ENCODE measurements at places on chromosomes 3 and 15. TPM values are rescaled to one million over a fixed set of nuclear protein-coding genes. Genes with fewer than 3 reads are reported as not detected.

The BHLHE40 gene
- 458 TPM for total RNA-seq

The KNL1 gene
- total RNA-seq, result 22.4 TPM

The TRH gene
- total RNA-seq, result not detected

The ABHD10 gene
- total RNA-seq, result 37.7 TPM

The TRIM42 gene
- total RNA-seq, result not detected

The GREM1 gene
- total RNA-seq, result not detected

The CPLX3 gene
- total RNA-seq, result 0.17 TPM

The MYRIP gene
- not detected for total RNA-seq

The BFSP2 gene
- total RNA-seq, result not detected

The SLC12A8 gene
- total RNA-seq, result 1.1 TPM

The RNF123 gene
- 53.8 TPM for total RNA-seq

The P2RY14 gene
- total RNA-seq, result 9.4 TPM

The U2SURP gene
- 186 TPM for total RNA-seq

The SLC24A5 gene
- total RNA-seq, result not detected

The P2RY12 gene
- not detected for total RNA-seq

The CEP19 gene
- total RNA-seq, result 3.9 TPM

The SLCO2A1 gene
- total RNA-seq, result not detected

The SAXO2 gene
- total RNA-seq, result 0.57 TPM

The KBTBD12 gene
- total RNA-seq, result not detected

The MYD88 gene
- 38.6 TPM for total RNA-seq

The RETNLB gene
- not detected for total RNA-seq

The ITIH3 gene
- not detected for total RNA-seq

The TMEM266 gene
- 0.10 TPM for total RNA-seq

The CA12 gene
- 0.29 TPM for total RNA-seq

The MESP2 gene
- total RNA-seq, result not detected

The SNX4 gene
- 44.4 TPM for total RNA-seq

The ALG1L2 gene
- total RNA-seq, result not detected

The ENTPD3 gene
- total RNA-seq, result not detected

The PLSCR1 gene
- 101 TPM for total RNA-seq

The SCAMP5 gene
- 2.0 TPM for total RNA-seq

The CDHR4 gene
- not detected for total RNA-seq

The GRK7 gene
- not detected for total RNA-seq

The KIF9 gene
- 3.4 TPM for total RNA-seq

The DAPK2 gene
- 8.7 TPM for total RNA-seq

The C3orf85 gene
- not detected for total RNA-seq

The ABHD6 gene
- 9.2 TPM for total RNA-seq

The ALG3 gene
- 89.3 TPM for total RNA-seq

The LRRC49 gene
- total RNA-seq, result not detected

The IL17RC gene
- total RNA-seq, result 0.64 TPM

The GOLGA8S gene
- total RNA-seq, result 0.08 TPM

The ARPIN gene
- total RNA-seq, result not detected

Measured in activated T-helper 1 cell treated with anti-CD3 and anti-CD28 coated beads, Interleukin-12 subunit alpha, Interleukin-12 subunit beta, Interleukin-2, Interleukin-4 antibody, amounts not matched to agents 30 ng/mL and 10 ng/mL and 1 ng/mL, durations not matched to agents 14 hours and 24 hours and 36 hours (primary cell).